Hepatic stellate cell (primary cell): ENCODE measurements at places on chromosomes 16 and 17.

GRCh38 chr17:33469911-33470310 lies 176.8 kb upstream of the ASIC2 start:
- peak; percentile 15 for DNase-seq

GRCh38 chr16:20383106-20384029 lies 21.2 kb downstream of the PDILT start:
- peak; percentile 45 for DNase-seq

DNA sequence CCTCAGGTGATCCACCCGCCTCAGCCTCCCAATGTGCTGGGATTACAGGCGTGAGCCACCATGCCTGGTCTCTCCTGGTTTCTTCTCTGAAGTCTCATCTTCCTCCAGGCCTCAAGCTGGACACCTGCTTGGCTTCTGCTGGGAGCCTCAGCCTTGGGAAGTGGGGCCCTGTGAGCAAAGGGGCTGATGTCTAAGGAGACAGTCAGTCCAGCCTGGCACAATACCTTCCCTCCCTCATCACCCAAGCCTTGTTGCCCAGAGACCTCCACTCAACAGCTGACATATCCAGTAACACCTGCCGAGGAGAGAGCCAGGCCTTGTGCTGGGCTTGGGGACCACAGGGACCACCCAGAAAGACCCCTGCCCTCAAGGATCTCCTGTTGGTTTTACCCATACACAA lies 251.6 kb downstream of the GSG1L start:
- DNase-seq: no peak

DNA sequence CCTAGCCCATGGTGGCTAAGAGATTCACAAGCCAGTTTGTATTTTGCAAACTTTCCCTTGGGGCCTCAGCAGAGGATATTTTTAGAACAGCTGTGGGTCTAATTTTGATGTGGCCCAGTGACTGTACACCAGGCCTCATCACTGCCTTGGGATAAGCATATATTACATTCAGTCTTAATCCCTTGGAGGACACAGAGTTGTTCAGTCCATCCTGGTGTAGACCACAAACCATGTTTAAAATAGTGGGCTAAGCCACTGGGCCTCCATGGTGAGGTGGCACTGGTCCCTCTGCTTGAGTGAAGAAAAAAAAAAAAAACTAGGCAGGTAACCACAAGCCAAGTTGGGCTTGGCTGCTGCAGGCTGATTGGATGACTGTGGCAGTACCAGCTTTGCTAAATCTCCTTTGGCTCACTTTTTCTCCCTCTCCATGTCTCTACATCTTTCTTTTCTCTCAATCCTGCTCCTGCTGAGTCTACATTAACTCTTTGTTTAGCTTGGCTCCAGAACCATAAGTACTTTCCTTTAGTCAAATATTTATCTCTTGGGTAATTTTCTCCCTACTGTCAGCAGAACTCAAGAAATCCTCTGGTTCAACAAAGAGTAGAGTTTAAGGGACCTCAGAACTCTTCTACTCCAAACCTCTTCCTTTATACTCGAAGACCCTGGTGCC lies 120.0 kb upstream of the TBX2 start:
- DNase-seq: peak; percentile 65

DNA sequence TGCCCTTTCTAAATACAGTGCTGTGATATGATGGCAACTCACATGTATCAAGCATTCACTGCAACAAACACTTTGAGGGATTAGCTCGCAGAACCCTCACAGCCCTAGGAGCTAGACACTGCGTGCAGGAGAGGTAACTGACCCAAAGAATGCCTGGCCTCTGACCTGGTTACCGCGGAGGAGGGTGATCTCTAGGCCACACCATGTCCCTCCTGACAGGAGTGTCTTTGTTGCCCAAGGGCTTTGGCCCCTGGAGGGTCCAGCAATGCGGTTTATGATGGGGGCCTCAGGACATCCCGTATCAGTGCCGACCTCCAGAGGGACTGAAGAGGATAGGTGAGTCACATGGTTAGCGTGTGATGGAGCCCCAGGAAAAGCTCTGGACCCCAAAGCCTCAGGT lies 130.6 kb downstream of the MGAT5B start:
- DNase-seq: no peak

- no peak for DNase-seq
Observed at GRCh38 chr17:44932096-44932786, 15.3 kb downstream of the KIF18B start.

DNA sequence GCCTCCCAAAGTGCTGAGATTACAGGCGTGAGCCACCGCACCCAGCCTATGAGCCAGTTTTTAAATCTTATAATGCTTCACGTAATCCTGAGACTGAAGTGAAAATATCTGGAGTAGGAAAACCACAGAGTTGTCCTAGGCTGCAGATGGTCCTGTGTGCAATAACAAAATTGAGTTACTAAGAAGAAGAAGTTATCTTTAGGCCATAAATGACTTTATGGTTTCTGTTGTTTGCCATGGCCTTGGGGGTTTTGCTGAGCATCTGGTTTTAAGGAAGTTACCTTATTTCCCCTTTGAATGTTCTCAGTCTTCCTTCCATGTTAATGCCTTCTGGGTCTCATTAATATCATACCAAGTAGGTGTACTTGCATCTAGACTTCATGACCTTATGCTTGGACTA lies 16.5 kb downstream of the NMT1 start:
- DNase-seq: no peak

- DNase-seq: peak; percentile 85
Observed at GRCh38 chr17:50661795-50662391, 27.2 kb downstream of the ABCC3 start.

DNA sequence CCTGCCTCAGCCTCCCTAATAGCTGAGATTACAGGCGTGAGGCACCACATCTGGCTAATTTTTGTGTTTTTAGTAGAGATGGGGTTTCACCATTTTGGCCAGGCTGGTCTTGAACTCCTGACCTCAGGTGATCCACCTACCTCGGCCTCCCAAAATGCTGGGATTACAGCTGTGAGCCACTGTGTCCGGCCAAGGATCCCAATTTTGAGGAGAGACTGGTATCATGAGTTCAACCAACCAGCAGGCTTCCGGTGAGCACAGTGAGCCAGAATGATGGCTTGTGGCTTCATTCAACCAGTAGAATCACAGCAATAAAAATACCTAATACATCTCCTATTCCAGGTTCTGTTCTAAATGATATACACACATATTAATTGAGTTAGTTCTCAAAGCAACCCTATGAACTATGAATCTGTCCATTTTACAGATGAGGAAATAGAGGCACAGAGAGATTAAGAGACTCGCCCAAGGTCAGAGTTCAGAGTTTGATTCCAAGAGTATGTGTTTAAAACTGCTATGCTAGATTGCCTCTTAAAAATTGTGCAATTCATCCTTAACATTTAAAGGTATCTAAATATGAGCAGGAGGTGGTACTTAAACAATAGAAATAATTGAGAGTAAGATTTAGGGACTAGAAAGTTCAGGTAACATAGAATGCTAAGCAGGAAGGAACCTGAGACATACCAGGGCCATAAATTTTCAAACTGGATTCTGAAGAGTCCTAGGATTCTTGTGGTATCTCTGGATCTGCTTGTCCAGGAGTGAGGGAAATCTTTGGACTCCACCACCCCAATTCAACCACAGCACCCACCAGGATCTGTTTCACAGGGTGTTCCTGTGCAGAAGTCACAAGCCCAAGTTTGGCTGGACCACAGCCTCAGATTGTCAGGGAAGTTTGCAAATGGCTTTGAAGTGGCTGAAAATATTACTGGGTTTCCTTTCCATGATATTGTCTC lies 25.1 kb downstream of the CCDC42 start:
- no peak for DNase-seq

GRCh38 chr16:35734728-35735402 lies 2275.5 kb downstream of the TP53TG3F start:
- DNase-seq: no peak

DNA sequence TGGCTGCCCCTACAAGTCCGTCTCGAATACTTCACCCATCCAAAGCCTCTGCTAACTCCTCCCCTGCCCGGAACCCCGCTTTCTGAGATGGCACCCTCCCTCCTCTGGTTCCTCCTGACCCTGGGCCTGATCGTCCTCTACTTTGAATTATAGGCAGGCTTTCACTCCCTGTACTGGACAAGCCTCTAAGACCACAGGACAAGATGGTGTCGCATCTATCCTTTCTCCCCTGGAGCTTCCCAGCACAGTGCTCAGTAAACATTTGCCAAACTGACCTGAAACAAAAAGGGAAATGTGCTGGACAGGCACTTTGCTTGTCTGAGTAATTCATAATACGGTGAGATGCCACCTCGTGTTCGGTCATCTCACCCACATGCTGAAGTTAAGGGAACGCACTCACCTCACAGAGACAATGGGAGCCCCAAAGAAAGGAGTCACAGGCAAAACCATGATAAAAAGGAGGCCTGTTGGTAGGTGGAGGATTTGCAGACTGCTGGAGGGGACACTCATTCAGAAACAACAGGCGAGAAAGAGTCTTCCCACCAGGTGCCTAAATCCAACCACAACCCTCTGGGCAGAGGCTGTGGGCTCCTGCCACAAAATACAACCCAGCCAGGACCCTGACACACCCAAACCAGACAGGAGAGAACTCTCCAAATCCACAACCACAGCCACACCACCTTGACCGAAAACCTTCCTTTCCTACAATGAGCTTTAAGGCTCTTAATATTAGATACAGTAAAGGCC lies 28.2 kb downstream of the SNN start:
- DNase-seq: no peak

- peak; percentile 94 for DNase-seq
Observed at GRCh38 chr17:83203073-83203471, 123.7 kb downstream of the METRNL start.

- DNase-seq: no peak
Observed at GRCh38 chr16:26561303-26561702, 505.4 kb upstream of the C16orf82 start.

- DNase-seq: no peak
Observed at GRCh38 chr17:38587947-38588787, 17.6 kb downstream of the SRCIN1 start.

DNA sequence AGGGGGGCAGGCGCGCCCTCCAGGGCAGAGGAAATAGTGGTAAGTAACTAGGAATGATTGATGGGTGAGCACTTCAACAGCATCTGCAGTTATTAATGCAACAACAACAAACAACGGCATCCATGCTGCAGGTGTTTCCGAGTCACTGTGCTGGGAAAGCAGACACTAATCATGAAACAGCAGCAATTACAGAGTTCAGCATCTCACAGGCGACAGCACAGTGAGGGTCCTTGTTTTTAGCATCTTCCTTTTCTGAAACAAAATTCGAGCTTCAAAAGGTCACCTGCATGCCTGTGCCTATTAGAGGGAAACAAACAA lies 191.9 kb downstream of the SLC39A11 start:
- DNase-seq: no peak

- DNase-seq: peak; percentile 76
Observed at GRCh38 chr16:4212211-4212933, 29.5 kb downstream of the SRL start.

GRCh38 chr16:56360117-56361008 lies 65.0 kb downstream of the AMFR start:
- no peak for DNase-seq

GRCh38 chr17:56131431-56131830 lies 21.8 kb upstream of the ANKFN1 start:
- DNase-seq: no peak

DNA sequence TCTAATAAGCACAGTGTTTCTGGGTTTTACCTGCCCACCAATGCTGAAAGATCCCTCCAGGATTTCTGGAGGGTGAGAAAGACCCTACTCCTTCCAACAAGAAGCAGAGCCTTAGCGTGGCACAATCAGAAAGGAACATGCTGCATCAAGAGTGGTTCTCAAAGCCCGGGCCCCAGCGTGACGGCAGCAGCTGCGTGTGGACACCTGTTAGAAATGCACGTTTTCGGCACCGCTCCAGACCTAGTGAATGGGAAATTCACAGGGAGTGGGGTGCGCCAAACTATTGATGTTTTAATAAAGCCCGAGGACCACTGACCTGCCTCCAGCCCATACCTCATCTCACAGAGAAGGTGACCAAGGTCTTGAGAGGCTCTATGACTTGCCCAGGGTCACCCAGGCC lies 55.8 kb downstream of the PECAM1 start:
- DNase-seq: no peak

GRCh38 chr17:60524463-60525327 lies 1.3 kb downstream of the APPBP2 start:
- no peak for DNase-seq

DNA sequence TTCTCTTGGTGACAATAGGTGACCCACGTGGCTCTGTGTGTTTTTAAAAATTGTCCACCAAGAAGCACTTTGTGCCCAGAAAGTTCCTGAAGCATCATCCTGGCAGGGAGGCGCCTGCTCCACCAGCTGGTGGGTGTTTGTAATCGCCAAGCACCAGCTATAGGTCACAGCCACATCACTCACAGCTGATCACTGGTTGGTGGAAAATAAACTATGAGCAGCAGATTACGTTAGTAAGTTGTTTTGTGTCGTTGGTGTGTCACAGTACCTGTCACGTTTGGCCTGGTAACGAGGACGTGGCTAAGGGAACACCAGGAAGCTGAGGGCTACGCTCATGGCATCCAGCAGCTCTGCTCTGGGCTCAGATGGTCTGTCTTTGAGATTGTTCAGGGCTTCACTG lies 10.1 kb downstream of the MRM3 start:
- DNase-seq: no peak

GRCh38 chr16:49452578-49452977 lies 79.0 kb downstream of the C16orf78 start:
- DNase-seq: no peak

DNA sequence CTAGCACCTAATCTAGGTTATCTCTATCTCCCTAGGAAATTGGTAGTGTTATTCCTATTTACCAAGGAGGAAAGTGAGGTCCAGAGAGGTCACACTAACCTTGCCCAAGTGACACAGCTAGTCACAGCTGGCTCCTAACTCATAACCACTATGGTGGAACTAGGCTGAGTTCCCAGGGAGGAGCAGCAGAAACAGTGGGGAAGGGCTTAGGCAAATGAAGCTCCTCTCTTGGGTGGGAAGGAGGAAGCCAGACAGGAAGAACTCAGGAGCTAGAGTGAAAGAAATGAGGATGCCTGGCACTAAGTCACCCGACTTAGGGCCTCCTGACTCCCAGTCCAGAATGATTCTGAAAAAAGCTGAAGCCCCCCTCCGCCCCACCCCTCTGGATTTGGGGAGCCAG lies 34.5 kb downstream of the PSME3IP1 start:
- DNase-seq: no peak

- DNase-seq: no peak
Observed at GRCh38 chr17:7332111-7332510, 3.0 kb upstream of the NEURL4 start.

DNA sequence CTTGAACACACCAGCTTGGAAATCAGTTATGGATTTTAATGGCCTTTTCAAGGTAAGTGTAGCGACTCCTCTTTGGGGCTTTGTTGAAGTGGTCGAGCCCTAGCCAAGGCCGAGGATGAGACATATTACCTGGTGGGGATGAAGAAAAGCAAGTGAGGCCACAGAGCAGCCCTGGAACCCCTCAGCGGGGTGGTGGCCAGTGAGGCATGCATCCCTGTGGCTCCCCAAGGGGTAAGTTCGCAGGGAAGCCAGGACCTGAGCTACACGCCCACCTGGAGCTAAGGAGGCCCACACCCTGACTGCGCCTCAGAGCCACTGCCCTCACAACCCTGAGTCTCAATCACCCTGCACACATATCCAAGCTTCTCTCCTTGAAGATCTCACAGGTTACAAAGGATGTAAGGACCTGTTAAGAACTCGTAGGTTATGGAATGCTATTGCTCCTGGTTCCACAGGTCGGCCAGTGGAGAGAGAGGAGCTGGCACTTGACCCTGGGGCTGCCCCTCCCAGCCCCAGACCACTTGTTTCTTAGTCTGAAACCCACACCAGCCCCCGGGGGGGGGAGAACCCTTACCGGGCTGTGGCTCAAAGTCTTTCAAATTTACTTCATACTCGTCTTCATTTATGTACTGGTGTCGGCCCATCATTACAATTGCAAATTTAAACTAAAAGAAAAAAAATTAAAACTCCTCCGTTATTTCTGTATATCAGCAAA lies 12.0 kb downstream of the LITAFD start:
- no peak for DNase-seq

GRCh38 chr16:68328860-68329390 lies 18.1 kb downstream of the PRMT7 start:
- no peak for DNase-seq
